NCI-H748 treated with DMSO at 0.1 percent for 48 hours (cell line): ENCODE measurements at places on chromosomes 3 and 15.

GRCh38 chr15:95511671-95512070 lies 818.8 kb upstream of the NR2F2 start:
- DNase-seq = no peak

DNA sequence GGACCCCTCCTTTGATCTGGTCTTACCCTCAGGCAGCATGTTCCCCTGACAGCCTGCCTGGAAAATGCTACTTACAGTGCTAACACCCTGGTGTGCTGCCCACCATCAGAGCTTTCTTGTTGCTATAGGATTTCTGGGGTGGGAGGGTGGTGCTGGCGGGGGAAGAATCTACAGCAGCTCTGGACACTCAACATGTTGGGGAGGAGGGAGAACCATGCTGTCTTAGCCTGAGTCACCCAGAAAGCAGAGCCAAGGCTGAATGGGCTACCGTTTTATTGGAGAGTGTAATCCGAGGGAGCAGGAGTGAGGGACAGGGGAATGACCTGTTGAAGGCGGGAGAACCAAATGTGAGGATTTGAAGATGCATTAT lies 45.6 kb downstream of the MFSD1 start:
- DNase-seq = no peak

GRCh38 chr3:192092388-192093005 lies 631.5 kb downstream of the PYDC2 start:
- DNase-seq = no peak

DNA sequence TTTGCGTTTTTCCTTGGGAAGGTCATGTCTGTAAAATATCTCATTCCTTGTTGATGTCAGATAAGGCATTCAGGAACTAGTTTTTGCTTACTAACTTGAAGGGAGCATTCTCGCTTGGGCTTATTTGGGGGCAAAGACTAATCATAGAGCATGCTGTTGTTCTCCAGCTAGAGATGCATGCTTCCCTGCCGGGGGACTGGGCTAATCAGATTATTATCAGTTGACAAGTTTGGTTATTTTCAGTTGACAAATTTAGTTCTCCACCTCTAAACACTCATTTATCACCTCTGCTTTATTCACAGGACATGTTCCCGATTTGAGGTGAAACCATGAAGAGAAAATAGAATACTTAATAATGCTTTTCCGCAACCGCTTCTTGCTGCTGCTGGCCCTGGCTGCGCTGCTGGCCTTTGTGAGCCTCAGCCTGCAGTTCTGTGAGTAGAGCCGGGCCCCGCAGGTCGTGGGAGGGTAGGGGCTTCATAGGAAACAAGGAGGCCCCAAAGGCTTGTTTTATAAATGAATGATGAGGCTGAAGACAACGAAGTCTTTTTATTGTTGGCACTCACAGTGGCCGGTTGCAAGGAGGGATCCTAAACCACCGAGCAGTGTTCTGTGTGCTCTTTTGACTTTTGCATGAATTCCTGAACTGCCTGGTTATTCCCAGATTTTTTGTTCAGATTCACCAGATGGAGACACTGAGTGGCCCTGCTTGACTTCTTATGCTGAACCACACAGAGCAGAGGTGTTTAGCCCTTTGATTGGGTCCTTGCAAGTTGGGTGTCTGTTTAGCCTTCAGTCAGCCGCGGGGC lies 28.4 kb downstream of the PXYLP1 start:
- no peak for DNase-seq

- no peak for DNase-seq
These were observed 362.9 kb upstream of the RBMS3 start for GRCh38 chr3:28917895-28918475.
